IgD-negative memory B cell (primary cell): ENCODE measurements at places on chromosomes 6 and 20. TPM values are rescaled to one million over a fixed set of nuclear protein-coding genes. Genes with fewer than 3 reads are reported as not detected.

MCCD1 gene
- polyA plus RNA-seq: not detected

C2 gene
- polyA plus RNA-seq: not detected

DZANK1 gene
- polyA plus RNA-seq: 2.2 TPM

CDK19 gene
- 4.0 TPM for polyA plus RNA-seq

DEF6 gene
- polyA plus RNA-seq: 122 TPM
